ENCODE measurements at places on chromosomes 3 and 15.
A peak's percentile ranks its signal among the peaks of the same experiment; 100 is the strongest.

DNA sequence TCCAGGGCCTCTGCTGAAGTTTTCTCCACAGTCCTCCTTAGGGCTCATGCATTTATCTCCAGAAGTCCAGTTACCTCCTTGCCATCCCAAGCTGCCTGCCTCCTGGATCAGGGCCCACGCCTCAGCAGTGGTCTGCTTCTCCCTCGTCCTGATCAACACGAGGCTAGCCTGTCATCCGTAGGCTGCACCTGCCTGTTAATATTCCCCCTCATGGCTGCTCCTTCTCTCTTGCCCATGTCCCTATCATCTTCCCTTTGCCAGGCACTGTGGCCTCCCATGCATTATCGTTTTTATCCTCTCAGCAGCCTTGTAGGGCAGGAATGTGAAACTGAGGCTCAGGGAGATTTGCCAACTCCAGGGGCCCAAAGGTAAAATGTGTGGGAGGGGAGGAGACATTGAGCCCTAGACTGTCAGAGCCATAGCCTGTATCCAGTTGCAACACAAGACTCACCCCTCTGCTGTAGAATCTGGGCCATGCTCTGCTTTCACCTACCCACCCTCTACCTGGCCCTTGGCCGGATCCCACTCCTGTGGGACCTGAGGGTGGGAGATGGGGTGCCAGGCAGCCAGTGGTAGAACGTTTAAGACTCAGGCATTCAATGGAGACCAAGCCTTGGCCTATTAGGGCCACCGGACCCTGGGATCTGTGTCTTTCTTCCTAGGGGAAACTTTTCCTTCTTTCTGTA lies 4.6 kb downstream of the GRM2 start:
- peak; percentile 54 for DNase-seq

GRCh38 chr3:107208100-107208499 lies 169.1 kb upstream of the CCDC54 start:
- no peak for DNase-seq

DNA sequence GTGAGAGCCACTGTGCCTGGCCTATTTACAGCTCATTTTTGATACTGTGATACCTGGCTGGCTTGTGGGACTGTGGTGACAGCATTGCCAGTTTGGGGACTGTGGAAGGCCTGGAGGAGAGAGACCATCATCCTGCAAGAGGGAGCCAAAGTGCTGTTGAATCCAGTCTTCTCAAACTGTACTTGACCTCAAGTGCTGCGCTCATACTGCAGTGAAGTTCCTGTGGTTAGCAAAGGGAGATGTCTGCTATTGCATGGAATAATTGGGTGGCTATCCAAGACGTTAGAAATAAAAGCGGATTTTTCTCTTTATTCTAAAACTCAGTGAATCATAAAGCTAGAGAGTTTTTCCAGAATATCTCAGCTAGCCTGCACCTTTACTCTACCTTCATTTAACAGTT lies 83.4 kb downstream of the CCK start:
- peak; percentile 38 for DNase-seq

- no peak for DNase-seq
Measured at GRCh38 chr3:125165948-125166553, 46.5 kb downstream of the SLC12A8 start.

DNA sequence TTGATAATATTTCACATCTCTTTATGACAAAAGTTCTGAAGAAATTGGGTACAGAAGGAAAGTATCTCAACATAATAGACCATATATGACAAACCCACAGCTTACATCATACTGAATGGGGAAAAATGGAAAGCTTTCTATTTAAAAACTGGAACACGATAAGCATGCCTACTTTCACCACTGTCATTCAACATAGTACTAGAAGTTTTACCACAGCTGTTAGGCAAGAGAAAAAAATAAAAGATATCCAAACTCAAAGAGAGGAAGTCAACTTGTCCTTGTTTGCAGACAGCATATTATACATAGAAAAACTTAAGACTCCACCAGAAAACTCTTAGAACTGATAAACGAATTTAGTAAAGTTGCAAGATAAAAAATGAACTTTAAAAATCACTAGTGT lies 40.3 kb downstream of the COPS2 start:
- DNase-seq = no peak

- no peak for DNase-seq
Measured at GRCh38 chr3:66592927-66593625, 92.3 kb upstream of the LRIG1 start.

- DNase-seq = no peak
Measured at GRCh38 chr15:66600240-66600627, 34.4 kb upstream of the LCTL start.

DNA sequence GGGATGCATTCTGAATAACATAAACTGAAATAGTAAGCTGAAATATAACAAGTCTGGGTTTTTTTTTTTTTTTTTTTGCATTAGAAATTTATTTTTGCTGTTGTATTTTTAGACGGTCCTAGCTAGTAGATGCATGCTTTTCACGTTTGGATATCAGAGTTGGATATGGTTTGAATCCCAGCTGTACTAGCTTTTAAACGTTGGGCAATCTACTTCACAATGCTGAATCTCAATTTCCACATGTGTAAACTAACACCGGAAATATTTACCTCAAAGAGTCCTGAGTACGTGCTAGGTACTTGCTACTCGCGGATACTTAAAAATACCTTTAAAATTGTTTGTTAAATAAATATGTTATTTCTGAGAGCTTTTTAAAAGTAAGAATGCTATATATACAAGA lies 139.8 kb downstream of the BBX start:
- no peak for DNase-seq
